ENCODE measurements at places on chromosomes 1 and 21.

DNA sequence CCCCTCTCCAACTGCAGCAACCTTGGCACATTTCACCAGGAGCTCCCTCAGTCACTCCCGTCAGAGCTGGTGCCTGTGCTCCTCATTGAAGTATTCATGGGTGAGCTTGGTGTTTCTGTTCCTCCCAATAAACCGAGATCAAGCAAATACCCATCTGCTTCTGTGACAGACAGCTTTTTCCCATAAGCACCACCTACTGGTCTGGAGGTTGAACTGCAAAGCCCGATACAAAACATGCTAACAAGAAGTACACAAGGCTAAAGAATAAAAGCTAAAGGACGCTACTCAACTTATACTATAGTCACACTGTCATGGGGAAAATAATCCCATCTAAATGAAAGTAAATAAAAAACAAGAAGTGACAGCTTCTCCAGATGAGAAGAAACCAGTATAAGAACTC lies 111.9 kb upstream of the C21orf91 start:
- DNase-seq: no peak

DNA sequence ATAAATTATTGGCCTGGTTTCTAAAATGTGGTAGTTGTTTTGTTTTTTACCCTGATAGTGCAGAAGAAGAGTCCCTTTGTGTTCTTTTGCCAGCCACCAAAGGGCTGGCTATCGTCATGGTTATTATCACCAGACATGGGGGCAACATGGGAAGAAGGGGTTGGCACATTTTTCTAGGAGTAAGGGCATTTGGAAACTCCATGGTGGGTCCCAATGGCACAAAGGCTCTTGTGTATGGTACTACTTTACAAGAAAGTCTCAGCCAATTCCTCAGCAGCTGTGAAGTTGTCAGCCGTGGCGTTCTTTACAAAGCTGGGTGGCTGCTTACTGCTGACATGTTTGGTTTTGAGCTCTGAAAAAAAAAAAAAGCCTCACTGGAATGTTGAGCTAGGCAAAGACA lies 330.4 kb upstream of the ESRRG start:
- no peak for DNase-seq

- DNase-seq: no peak
Measured at GRCh38 chr1:98129491-98129890, 208.7 kb upstream of the DPYD start.

- no peak for DNase-seq
Measured at GRCh38 chr1:65866439-65866838, 73.7 kb downstream of the PDE4B start.

GRCh38 chr1:192861860-192862259 lies 53.0 kb downstream of the RGS2 start:
- peak; percentile 40 for DNase-seq

DNA sequence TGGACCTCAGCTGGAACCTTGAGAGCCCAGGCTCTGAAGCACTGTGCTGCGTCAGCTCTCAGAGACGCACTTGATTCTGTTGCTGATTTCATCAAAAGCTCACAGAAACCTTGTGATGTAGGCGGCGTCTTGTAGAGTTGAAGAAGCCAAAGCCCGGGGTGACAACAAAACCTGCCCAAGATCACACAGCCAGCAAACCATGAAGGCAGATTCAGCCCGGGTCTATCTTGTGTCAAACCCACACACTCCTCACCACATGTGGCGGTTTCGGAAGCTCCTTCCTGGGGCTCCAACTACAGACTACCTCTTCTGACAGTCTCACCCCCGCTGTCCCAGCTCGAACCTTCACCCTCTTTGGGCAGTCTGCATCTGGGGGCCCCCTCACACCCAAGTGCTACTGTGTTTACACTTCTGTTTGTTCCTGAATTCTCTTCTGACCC lies 50.4 kb downstream of the TENT5C start:
- no peak for DNase-seq

GRCh38 chr1:246214708-246215509 lies 292.2 kb downstream of the SMYD3 start:
- peak; percentile 19 for DNase-seq

- no peak for DNase-seq
Measured at GRCh38 chr1:200774311-200774710, 35.6 kb downstream of the CAMSAP2 start.

- no peak for DNase-seq
Measured at GRCh38 chr1:32896451-32896850, 4.7 kb downstream of the TMEM54 start.

DNA sequence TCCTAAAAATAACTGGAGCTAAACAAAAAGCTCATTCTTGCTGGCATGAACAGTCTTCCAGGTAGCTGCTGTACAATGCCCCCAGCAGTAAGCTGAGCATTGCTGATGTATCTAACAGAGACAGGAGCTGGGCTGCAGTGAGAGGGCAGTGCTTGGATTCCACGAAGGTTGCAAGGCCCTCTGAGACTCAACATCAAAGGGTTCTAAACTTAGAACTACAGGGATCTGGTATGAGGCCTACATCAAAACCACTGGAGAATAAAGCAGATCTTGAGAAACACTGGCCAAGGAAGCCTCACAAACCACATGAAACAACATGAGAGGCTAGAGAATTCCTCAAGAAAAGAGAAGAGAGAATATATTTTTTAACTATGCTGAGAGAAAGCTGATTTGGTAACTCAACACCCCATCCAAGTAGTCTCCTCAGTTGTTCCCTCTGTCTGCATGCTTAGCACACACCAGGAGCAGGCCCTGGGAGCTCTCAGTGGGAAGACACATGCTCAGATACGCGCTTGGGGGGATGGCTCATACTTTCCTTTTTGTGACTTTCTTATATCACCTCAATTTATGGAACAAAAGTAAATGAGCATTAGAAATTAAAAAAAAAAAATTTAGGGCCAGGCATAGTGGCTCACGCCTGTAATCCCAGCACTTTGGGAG lies 27.7 kb downstream of the DSTYK start:
- DNase-seq: no peak

GRCh38 chr1:223246476-223247112 lies 103.5 kb upstream of the TLR5 start:
- no peak for DNase-seq

DNA sequence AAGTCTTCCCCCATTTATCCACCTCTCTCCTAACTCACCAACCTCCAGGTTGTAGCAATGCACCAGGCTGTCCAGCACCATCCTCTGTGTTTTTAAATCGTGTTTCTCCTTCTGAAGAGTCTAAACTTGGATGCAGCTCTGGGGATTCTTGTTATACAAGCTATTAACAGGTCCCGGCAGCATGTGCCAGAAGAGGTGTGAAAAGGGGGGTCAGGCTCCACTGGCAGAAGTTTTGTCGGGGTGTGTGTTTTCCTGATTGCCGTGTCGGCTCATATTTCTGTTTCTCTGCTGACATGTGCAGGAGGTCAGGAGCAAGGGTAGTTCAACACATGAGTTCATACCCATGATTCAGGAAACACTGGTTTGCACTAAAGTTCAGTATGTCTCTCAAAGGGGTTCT lies 658.6 kb upstream of the CAMK1G start:
- DNase-seq: no peak

- peak; percentile 49 for DNase-seq
Measured at GRCh38 chr1:150009604-150010392, 728 bp downstream of the OTUD7B start.

DNA sequence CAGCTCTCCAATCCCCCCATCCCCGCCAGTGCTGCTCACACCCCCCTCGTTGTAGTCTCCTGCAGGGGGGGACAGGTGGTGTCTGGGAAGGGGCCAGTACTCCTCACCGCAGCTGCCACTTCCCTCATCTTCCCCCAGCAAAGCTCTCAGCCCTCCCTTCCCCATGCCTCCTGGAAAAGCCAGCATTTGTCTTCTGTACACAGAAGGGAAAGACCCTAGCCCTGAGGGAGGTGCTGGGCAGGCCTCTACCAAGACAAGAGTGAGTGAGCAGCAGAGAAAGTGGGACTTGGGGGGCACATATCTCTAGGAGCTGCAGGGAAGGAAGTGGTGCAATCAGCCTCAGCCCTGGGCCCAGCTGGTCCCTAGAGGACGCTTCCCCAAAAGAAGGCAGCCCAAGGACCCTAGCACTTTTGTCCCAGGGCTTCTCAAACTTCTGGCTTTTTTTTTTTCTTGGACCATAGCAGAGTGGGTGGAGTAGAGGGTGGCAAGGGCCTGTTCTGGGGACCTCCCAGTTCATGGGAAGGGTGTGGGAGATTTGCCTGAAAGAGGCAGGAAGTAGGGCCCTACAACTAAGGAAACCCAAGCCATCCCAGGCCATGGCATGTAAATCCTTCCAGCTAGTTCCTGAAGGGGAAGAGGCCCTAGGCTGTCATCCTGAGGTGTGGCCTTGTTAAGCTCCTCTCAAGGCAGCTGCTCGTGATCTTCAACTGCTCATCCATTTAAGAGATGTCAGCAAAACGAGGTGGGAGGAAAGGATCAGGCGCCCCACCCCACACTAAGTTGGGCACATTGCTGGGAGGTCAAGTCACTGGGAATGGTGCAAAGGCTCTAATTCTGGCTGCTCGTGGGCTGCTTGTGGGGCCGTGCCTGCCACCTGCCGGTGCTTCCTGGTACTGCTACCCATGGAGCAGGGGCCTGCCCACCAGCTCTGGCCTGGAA lies 12.6 kb downstream of the ZC3H12A start:
- DNase-seq: peak; percentile 63

GRCh38 chr1:20885121-20885520 lies 98.0 kb upstream of the HP1BP3 start:
- DNase-seq: no peak

DNA sequence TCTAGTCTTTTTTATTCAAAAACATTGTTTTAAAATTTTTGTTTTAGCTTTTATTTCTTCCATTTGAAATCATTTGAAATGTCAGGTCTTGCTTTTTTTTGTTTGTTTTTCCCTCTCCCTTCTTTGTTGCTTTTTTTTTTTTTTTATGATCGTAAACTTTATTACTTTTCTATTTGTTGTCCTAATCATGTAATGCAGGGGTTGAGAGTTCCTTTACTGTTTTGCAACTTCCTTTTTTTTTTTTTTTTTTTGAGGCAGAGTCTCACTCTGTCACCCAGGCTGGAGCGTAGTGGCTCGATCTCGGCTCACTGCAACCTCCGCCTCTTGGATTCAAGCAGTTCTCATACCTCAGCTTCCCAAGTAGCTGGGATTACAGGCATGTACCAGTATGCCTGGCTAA lies 24.8 kb downstream of the IVNS1ABP start:
- no peak for DNase-seq

GRCh38 chr1:51234721-51235425 lies 1.2 kb upstream of the RNF11 start:
- DNase-seq: peak; percentile 53

DNA sequence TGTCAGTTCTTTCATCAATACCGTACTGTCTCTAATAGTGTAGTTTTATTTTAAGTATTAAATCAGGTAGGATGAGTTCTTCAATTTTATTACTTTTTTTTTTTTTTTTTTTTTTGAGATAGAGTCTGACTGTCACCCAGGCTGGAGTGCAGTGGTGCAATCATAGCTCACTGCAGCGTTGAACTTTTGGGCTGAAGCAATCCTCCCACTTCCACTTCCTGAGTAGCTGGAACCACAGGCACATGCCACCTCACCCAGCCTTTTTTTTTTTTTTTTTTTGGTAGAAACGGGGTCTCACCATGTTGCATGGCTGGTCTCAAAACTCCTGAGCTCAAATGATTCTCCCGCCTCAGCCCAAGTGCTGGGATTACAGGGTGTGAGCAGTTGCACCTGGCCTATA lies 44.3 kb downstream of the INAVA start:
- no peak for DNase-seq

- no peak for DNase-seq
Measured at GRCh38 chr1:16204634-16205333, 7.7 kb downstream of the ARHGEF19 start.

DNA sequence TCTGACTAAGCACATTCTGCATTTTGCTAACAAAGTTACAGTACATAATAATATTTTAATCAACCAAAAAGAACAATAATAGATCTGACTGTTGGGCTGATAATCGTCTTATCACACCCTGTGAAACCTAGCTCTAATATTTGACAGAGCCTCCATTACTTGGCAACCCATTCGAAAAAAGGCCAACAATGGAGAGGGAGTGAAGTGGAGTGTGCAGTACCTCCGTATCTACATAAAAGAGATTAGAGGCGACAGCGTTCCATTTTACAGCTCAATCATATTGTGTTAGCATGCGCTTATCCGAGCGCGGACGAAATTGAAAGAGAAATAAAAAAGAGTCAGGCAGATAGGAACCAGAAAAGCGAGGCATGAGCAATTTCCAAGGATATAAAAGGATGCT lies 137.3 kb upstream of the USH2A start:
- DNase-seq: no peak

DNA sequence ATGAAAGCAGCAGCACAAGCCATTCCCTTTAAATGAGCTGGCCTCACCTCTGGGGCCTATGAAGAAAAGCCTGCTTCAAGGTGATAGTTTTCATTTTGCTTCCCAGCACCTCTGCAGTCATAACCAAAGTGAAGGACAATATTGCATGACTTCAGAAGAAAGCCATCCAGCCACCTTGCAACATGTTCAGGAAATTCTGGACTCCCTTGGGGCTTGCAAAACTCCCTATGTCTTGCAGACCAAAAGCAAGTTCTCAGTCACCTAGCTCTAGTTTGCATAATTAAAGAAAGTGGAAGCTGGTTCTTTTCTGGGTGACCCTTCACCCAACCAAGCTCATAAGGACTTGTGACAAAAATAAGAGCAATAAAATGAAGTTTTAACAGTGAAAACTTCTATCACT lies 87.6 kb downstream of the GFI1 start:
- no peak for DNase-seq

GRCh38 chr1:109306832-109307273 lies at the start of gene MYBPHL:
MYBPHL (minus strand) TSS chr1:109307011; CDS start chr1:109306991, 20 bp downstream.
- DNase-seq: no peak

DNA sequence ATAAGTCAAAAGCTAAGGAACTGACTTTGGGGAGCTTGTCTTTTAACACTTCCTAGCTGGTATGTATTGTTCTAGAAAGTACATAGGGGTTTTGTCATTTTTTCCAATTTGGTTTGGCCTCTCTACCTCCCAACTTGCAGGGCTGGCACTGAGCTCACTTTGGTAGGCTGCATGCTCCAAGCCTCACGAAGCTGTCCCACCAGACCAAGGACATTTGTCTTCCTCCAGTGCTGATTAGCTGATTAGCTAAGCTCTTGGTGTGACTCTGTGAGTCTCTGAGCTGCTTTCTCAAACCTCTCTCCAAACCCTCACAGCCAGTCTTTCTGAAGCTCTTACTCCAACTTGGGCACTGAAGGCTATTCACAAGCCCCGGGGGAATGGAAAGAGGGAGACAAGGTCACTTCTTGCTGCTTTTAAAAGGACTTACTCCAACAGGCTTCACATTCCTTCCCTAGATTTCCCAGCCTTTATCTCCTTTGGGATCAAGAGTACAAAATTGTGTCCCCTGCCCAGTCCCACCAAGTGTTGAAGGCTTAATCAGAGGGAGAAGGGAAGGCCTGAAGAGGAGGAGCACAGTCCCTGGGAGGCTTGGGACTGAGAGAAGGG lies 893 bp upstream of the CFAP45 start:
- DNase-seq: no peak

DNA sequence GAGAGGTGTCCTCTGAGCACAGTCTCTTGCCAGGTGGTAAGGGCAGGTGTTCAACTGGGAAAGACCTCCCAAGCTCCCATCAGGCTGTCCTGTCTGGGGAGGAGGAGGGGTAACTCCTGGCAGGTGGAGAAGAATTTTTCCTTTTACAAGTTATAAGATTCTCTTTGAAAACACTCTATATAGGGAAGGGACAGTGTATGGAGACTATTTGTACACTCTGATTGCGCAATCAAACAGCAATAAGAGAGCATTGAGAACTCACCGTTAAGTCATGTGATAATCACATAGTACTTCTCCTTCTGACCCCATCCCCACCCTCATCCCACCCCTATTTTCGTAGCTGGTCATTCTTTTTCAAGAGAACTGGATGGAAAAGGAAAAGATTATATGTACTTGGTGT lies 179.3 kb upstream of the ZNF644 start:
- DNase-seq: no peak
